ENCODE measurements at places on chromosomes 7 and 10.

GRCh38 chr7:79096361-79096805 lies 357.1 kb downstream of the MAGI2 start:
- DNase-seq = no peak

- DNase-seq = no peak
Measured at GRCh38 chr7:20365486-20365885, 34.8 kb downstream of the ITGB8 start.

DNA sequence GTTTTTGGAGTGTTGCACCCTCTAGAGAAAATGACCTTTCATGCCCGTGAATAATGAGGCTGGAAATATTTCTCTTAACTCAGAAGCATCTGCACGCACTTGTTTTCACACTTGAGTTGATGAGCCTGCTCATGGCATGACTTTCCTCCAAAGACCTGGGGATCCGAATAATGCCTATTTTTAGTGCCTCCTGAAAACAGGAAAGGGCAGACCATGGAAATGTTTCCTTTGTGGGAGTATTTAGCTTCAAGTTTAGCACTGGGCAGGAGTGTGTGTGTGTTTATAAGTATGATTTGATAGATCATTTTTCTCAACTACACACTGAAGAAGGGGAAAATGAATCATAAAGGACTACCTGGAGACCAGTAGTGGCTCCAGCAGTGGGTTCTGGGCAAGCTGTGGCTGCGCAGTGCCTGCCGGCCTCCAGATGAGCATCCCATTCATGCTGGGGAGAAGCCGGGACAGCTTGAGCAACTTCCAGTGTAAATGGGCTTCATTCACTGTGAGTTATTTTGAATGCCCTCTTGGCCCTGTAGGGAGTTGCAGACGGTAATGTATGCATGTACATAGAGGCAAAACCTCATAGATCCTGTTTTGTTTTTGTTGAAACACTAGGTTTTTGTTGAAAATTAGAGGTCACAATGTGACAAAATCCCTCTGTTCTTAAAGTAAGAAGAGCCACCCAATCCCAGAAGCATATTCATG lies 117.8 kb upstream of the INSYN2A start:
- no peak for DNase-seq

- DNase-seq = peak; percentile 32
Measured at GRCh38 chr10:18238870-18239485, 98.8 kb downstream of the CACNB2 start.

- no peak for DNase-seq
Measured at GRCh38 chr7:87592300-87592699, 8.4 kb downstream of the ABCB1 start.

- no peak for DNase-seq
Measured at GRCh38 chr7:66078067-66078466, 2.4 kb downstream of the ASL start.

GRCh38 chr7:50607524-50608125 lies 42.4 kb upstream of the DDC start:
- no peak for DNase-seq

DNA sequence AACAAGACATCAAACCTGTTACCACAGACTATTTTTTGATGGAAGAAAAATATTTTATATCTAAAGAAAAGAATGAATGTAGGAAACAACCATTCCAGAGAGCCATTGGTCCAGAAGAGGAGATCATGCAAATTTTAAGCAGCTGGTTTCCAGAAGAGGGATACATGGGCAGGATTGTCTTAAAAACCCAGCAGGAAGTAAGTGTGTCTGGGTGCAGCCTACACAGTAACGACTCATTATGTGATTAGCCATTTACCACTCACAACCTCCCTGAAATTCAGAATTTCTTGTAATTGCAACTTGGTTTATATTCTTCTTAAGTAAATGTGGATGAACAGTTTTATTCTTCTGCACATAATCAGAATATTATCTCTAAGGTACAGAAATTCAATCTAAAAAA lies 46.2 kb downstream of the NOC3L start:
- DNase-seq = no peak

- DNase-seq = no peak
Measured at GRCh38 chr7:31729195-31729804, 42.3 kb downstream of the PPP1R17 start.

- DNase-seq = no peak
Measured at GRCh38 chr10:74593470-74593869, 232.9 kb upstream of the KAT6B start.

GRCh38 chr7:128858380-128859231 lies 4.0 kb upstream of the ATP6V1F start:
- DNase-seq = no peak

- DNase-seq = no peak
Measured at GRCh38 chr7:92758796-92759431, 77.5 kb downstream of the CDK6 start.

DNA sequence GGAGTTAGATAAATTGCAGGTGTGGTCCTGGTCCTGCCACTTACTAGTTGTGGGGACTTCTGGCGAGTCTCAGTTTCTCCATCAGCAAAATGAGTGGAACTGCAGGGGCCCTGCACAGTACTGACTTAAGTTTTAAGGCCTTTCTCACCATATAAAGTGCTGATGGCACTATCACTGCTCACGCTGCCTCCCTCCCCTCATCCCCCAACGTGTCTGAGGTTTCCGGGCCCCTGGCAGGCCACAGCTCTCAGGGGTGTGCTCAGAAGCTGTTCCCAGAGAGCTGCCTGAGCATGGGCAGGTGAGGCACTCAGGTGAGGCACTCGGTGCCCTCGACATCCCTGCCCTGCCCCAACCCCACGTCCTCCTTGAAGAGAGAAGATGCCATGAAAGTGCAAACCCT lies 74.2 kb downstream of the VOPP1 start:
- no peak for DNase-seq

GRCh38 chr7:92964141-92964540 lies 127.8 kb upstream of the CDK6 start:
- peak; percentile 14 for DNase-seq

DNA sequence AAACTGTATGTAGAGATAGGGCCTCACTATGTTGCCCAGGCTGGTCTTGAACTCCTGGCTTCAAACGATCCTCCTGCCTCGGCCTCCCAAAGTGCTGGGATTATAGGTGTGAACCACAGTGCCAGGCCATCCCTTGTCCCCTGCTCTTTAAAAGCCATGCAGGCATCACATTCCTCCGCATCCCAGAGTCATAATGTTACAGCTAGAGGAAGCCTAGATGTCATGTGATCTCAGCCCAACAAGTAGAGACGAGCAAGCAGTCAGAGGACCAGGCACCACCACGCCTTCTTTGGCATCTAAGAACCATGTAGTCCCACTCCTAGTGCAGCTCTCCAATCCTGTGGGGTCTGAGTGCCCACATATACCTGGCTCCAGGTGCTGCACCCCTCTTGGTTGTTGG lies 13.1 kb downstream of the PODXL start:
- DNase-seq = no peak

GRCh38 chr7:111112439-111112838 lies 21.5 kb downstream of the LRRN3 start:
- no peak for DNase-seq

DNA sequence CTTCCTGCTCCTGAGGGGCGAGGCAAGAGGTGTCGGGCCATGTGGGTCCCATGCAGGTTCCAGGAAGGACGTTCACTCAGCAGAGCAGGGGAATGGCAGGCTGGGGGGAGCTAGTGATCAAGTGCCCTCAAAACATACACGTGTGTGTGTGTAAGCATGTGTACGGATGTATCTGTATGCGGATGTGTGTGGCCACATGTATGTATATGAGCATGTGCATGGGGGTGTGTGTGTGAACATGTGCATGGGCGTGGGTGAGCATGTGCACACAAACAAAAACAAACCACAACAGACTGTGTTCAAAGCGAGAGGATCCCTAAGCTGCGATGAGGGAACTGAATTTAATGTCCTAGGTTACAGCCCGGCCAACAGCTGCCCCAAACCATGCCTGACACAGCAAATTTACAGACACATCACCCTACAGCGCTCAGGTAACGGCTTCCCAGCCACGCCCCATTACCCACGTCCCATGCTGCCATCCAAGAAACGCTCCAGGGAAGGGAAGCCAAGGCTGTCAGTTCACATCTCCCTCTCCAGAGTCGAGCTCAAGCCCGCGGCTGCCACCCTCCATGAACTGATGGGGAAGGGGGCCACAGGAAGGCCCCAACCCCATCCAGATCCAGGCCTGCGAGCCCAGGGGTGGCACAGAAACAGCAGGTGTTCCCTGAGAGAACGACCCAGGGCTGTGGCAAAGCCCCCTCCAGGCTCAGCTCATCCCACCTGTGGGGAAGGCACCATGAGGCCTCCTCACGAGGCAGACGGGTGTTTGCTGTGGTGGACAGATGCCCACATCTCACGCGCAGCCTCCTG lies 56.6 kb downstream of the PTPRN2 start:
- DNase-seq = no peak

DNA sequence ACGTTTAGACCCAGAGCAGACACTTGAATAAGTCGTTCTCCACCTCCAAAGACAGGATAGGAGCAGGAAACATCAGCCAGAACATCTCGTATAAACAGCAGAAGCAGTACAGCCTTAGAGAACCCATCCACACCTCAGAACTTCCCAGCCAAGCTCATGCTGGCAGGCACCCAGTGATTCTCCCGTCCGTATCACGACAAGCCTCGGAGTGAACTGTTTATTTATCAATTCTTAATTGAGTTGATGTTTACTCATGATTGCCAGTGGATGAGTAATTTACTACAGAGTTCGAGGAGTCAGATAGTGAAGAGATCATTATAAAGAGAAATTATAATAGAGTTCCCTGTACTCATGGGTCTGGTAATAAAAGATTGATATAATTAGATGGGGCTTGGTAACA lies 811.5 kb downstream of the LRMDA start:
- no peak for DNase-seq

GRCh38 chr7:103396471-103396870 lies 49.0 kb downstream of the PSMC2 start:
- no peak for DNase-seq

DNA sequence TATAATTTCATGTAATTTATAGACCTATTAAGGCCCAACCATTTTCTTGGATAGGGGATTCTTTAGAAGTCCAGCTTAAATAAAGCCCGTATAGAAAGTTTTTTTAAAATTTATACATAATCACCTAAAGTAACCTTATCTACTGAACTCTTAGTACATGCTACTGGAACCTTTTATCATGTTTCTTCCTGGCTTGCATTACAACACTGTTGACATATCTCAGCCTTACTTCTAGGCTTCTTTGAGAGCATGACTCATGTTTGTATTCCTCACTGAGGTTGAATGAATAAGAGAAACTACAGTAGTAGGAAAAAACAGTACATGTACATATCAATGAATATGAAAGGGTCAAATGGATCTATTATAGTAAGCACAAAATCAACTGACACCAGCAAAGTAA lies 8.2 kb upstream of the MAGI2 start:
- DNase-seq = no peak

GRCh38 chr10:114017873-114018272 lies 25.8 kb upstream of the ADRB1 start:
- DNase-seq = no peak

DNA sequence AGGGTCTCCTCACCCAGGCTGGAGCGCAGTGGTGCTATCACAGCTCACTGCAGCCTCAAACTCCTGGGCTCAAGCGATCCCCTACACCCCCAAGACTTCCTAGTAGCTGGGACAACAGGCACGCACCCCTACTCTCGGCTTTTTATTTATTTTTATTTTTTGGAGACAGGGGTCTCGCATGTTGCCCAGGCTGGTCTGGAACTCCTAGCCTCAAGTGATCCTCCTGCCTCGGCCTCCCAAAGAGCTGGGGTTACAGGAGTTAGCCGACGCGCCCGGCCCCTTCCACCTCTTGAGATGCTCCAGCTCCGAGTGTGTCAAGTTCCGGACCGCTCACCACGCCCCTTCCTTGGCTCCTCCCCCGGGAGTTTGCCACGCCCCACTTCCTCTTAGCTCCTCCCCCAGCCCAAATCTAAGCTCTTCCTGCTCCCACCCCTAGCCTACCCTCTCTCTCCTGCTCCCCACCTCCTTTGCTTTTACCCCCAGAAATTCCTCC lies 6.3 kb downstream of the NAT16 start:
- peak; percentile 30 for DNase-seq

DNA sequence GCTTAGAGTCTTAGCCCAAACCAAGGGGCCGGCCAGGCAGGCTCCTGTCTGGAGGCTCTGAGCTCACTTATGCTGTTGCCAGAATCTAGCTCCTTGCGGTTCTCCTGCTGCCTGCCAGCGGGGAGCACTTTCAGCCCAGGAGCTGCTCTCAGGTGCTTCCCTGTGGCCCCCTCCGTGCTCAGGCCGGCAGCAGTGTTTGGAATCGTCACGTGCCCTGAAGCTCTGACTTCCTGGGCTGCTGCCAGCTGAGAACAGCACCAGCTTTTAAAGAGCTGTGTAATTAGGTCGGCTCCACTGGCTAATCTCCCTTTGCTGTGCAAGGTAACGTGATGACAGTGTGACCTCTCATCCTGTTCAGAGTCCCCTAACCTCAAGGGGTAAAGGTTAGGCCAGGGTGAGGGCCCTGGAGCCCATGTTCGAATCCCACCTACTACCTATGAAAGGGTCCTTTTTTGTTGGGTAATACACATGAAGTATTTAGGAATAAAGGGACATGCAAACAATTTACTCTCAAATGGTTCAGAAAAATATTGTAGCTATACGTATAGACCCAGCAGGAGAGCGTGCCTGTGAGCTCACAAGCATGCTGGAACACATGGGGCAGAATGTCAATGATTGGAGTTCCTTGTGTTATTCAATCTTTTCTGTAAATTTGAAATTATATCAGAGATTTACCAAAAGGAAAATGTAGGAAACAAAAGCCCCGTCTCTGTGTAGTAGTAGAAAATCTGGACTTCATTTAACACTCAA lies 16.6 kb downstream of the ZNF862 start:
- DNase-seq = peak; percentile 66

DNA sequence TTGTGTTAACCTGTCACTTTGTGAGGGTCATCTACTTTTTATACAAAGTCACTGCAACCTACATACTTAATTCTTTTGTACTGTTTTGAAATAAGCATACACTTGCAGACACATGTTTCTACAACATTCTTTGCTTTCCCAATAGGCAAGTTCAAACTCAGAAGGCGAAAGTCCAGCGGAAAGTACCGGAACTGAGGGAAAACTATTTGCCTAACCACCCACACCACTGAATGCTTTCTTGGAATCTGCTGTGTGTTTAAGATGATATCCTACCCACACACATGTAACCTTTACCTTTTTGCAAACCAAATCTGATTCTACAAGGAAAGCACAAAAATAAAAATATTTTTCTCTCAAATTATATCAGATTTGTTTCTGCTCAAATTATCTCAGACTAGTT lies 139.4 kb upstream of the AGR3 start:
- no peak for DNase-seq

DNA sequence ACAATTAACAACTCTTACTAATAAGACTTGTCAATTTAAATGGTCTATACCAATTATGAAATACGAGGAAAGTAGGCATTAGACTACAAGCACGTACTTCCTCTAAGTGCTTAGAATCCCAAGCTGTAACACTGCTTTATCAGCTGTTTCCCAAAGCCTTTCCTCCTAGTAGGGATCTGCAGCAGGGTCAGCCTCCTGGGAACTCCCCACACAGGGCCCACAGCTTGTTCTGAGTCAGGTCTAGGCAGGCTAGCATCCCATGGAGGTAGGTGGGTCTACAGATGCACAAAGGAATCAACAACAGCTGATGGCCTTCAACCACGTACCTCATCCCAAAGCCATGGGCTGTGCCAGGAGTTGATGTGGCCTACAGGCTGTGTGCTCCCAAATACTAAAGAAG lies 14.7 kb downstream of the MMS19 start:
- no peak for DNase-seq

- DNase-seq = no peak
Measured at GRCh38 chr10:101901340-101901739, 57.7 kb upstream of the KCNIP2 start.
